ENCODE measurements at places on chromosomes 16 and 17. TPM values are rescaled to one million over a fixed set of nuclear protein-coding genes. Genes with fewer than 3 reads are reported as not detected.

- H3K4me1 ChIP-seq, result peaks cover 26% of the 10 kb centered on the region
- no peak overlapping the region for H3K4me3 ChIP-seq
- DNase-seq, result no peak
- H3K27ac ChIP-seq, result peak overlapping the region; percentile 58
These were observed 69.8 kb downstream of the SHISA9 start for GRCh38 chr16:12971241-12971640.

GRCh38 chr17:1390432-1391367, 9.3 kb downstream of the YWHAE start:
- peaks cover 11% of the 10 kb centered on the region for H3K36me3 ChIP-seq
- peak overlapping the region; percentile 51 for H3K27ac ChIP-seq
- peaks cover 75% of the 10 kb centered on the region for H3K4me1 ChIP-seq
- no peaks in the 10 kb centered on the region for H3K27me3 ChIP-seq
- no peak overlapping the region for H3K4me3 ChIP-seq

The FAM171A2 gene
- 28.5 TPM for total RNA-seq

GRCh38 chr17:7380321-7380720, 568 bp upstream of the TNK1 start:
- peaks cover 26% of the 10 kb centered on the region for H3K4me1 ChIP-seq
- no peaks in the 10 kb centered on the region for H3K36me3 ChIP-seq
- H3K27me3 ChIP-seq, result peaks cover 49% of the 10 kb centered on the region

DNA sequence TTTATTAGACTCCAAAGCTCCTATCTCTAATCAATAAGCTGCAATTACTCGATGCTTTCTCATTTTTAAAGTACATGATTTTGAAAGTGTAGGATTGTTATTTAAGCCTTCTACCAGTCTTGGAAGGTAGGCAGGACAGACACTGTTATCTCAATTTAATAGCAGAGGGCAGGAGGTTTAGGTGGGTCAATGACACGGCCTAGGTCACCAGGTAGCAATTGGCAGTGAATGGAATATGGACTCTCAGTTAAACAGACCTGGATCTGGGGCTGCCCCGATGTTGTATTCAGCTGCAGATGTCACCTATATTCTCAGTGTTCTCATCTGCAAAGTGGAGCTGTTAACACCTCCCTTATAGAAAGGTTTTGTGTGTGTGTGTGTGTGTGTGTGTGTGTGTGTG, 124.4 kb upstream of the ANKFN1 start:
- DNase-seq, result no peak
- H3K27ac ChIP-seq, result no peak overlapping the region
- H3K36me3 ChIP-seq, result no peaks in the 10 kb centered on the region
- no peak overlapping the region for H3K4me3 ChIP-seq
- no peaks in the 10 kb centered on the region for H3K4me1 ChIP-seq
- H3K27me3 ChIP-seq, result no peaks in the 10 kb centered on the region

The MPO gene
- total RNA-seq, result not detected
